Glomerular endothelial cell (primary cell): ENCODE measurements at places on chromosomes 2 and 18.

- no peak for DNase-seq
Measured at GRCh38 chr2:105411720-105412407, 13.0 kb upstream of the FHL2 start.

DNA sequence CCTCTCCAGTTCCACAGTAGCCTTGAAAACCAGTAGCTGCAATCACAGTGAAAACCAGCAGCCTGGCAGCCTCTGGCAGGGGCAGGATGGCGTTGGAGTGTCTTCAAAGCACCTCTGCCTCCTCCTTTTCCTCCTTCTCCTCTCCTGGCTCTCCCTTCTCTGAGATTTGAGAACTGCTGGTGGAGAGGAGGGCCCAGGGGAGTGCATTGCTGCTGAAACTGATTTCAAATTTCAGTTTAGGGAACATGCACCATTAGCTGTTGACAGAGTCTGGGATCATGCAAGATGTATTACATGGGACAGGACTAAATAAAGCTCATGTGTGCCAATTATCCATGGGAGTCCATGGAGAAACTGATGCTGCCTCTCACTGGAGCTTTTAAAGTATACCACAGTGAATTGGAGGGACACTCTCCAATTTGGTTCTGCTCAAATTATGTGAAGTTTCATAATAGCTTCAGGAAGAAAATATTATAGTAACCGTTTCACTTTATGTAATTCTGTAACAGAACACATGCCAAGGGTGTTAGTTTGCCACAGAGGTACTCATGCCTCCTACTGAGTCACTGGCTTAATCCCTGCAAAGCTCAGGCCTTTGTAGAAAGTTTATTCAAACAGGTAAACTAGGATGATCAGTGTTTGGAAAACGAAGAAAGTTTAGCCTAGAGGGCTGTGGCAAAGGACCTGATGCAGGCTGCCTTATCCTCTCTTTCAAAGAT is 146.1 kb downstream of the PRPF40A start:
- DNase-seq, result no peak

DNA sequence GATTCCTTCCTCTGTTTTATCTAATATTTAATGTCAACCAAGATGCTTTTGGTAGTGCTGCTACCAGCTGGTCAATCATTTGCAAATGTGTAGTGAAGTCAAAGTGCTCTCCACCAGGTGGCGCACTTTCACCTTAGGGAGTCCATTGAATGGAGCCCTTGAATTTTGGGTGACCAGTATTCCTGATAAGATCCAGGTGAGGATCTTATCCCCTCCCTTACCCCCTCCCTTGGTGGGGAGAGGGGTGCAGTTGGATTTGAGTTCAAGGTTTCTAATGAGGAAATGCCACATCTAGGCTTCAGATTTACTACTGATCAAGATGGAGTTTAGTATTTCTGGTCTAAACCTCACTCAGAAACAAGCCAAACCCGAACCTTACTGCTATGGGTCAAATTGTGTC is 12.0 kb upstream of the E2F6 start:
- peak; percentile 68 for DNase-seq

DNA sequence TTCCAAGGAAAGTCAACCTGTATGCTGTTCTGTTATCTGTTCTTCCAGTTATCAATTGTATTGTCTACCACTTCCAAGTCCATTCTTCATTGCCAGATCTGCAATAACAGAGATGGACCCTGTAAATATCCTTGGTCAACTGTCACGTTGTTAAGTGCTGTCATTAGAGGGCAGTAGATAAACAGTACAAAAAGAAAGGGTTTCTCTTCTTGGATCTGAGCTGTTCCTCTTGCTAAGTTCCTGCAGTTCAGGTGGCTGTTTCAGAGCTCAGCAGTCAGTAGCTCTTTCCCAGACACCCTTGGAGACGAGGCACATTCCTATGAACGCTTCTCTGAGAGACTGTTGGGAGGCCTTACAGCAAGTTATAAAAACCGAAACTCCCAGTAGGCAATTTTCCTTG is 957.1 kb upstream of the CHAC2 start:
- no peak for DNase-seq

DNA sequence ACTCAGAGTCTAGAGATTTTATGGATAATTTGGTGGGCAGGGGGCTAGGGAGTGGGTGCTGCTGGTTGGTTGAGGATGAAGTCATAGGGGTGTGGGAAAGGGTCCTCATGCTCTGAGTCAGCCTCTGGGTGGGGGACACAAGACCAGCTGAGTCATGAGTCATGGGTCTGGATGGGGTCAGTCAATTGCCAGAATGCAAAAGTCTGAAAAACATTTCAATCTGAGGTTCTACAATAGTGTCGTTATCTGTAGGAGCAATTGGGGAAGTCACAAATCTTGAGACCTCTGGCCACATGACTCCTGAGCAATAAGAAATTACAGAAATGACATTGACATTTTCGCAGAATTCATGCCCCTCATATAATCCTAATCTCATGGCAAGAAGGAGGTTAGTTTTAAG is 15.1 kb downstream of the NMS start:
- no peak for DNase-seq

- DNase-seq, result no peak
Measured at GRCh38 chr2:178895872-178896271, 88.6 kb upstream of the TTN start.

GRCh38 chr2:211251016-211251415 is 694.6 kb downstream of the CPS1 start:
- no peak for DNase-seq
